ENCODE measurements at places on chromosomes 4 and X. TPM values are rescaled to one million over a fixed set of nuclear protein-coding genes. Genes with fewer than 3 reads are reported as not detected.

The ASB9 gene
- polyA plus RNA-seq = 15.1 TPM

The SLIT2 gene
- polyA plus RNA-seq = 54.0 TPM

The PHEX gene
- 0.37 TPM for polyA plus RNA-seq

The STBD1 gene
- polyA plus RNA-seq = 1.6 TPM
